H1 (cell line): ENCODE measurements at places on chromosomes 7 and 10. TPM values are rescaled to one million over a fixed set of nuclear protein-coding genes. Genes with fewer than 3 reads are reported as not detected.

Gene CYP17A1
- total RNA-seq, result not detected in 2 replicates

Gene PTF1A
- not detected in 2 replicates for total RNA-seq

DNA sequence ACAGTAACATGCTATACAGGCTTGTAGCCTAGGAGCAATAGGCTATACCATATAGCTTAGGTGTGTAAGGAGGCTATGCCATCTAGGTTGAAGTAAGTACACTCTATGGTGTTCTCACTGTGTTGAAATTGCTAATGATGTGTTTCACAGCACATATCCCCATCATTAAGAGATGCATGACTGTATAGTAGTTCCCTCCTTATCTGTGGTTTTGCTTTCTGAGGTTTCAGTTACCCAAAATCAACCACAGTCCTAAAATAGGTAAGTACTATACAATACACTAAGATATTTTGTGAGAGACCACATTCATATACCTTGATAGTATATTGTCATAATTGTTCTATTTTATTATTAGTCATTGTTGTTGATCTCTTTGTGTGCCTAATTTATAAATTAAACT lies 12.7 kb downstream of the FZD1 start:
- H3K4me1 ChIP-seq, result no peaks in the 10 kb centered on the region
- H3K27me3 ChIP-seq, result no peaks in the 10 kb centered on the region

- H3K27ac ChIP-seq, result no peak overlapping the region
- H3K27me3 ChIP-seq, result no peaks in the 10 kb centered on the region
- no peak for DNase-seq
- H3K4me1 ChIP-seq, result no peaks in the 10 kb centered on the region
Observed at GRCh38 chr10:62029401-62029800, 127.9 kb downstream of the ARID5B start.
